ENCODE measurements at places on chromosomes 7 and 10.

GRCh38 chr7:64876792-64877713 lies 26.0 kb upstream of the ZNF273 start:
- peak; percentile 36 for DNase-seq

GRCh38 chr7:130242198-130243014 lies 24.3 kb upstream of the CPA2 start:
- peak; percentile 85 for DNase-seq

DNA sequence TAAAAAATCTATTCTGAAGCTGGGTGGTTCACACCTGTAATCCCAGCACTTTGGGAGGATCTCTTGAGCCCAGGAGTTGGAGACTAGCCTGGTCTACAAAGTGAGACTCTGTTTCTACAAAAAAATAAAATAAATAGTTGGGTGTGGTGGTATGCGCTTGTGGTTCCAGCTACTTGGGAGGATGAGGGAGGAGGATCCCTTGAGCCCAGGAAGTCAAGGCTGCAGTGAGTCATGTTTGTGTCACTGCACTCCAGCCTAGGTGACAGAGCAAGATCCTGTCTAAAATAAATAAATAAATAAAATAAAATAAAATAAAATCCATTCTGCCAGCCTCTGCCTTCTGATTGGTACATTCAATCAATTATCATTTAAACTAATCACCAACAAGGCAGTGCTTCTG lies 17.5 kb downstream of the ZNF33A start:
- DNase-seq = peak; percentile 38

DNA sequence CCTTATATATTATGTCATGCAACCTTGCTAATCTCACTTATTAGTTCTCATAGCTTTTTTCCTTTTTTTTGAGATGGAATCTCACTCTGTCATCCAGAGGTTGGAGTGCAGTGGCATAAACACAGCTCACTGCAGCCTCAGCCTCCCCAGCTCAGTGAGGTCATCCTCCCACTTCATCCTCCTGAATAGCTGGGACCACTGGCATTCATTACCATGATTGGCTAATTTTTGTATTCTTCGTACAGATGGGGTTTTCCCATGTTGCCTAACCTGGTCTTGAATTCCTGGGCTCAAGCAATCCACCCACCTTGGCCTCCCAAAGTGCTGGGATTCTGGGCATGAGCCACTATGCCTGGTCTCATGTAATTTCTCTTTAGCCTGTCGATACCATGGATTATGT lies 89.1 kb upstream of the TRIM24 start:
- DNase-seq = peak; percentile 4

DNA sequence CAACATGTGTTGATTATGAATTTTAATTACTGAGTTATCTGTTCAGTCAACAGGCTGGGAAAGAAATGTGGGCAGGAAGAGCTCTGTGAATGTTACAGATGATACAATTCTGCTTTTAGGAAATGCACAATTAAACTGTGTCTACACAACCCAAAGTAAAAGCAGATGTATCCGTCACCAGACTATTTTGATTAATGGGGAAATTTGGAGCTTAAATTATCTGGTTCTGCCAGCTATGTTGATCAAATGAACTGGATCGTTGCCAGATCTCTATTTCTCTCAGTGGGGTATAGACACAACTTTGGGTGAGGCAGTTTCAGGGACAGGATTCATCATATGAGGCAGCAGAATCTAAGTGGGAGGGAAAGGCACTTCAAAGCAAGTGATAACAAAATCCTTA lies 136.5 kb downstream of the NEUROD6 start:
- no peak for DNase-seq

- DNase-seq = peak; percentile 61
Observed at GRCh38 chr10:20962165-20962564, 65.1 kb upstream of the NEBL start.

DNA sequence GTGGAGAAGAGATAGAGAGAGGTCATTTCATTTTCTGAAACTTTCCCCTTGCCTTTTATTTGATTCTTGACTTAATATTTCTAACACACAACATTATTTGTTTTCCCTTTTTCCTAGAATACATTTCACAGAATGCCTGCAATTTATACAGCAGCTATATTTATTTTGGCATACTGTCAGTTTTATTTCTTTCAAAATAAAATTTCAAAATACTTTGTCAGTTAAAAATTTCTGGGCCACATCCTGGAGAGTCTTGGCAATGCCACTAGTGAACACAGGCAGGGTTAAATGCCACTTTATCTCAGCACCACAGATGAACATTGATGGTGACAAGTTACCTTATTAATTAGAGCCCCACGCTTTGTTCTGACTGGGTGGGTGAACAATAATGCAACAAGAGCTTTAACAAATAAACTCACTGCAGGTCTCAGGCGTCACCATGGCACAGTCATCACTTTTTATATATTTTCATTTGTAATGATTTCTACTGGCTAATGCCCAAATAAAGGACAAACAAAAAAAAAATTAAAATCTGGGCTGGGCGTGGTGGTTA lies 494.0 kb downstream of the KIF20B start:
- no peak for DNase-seq

DNA sequence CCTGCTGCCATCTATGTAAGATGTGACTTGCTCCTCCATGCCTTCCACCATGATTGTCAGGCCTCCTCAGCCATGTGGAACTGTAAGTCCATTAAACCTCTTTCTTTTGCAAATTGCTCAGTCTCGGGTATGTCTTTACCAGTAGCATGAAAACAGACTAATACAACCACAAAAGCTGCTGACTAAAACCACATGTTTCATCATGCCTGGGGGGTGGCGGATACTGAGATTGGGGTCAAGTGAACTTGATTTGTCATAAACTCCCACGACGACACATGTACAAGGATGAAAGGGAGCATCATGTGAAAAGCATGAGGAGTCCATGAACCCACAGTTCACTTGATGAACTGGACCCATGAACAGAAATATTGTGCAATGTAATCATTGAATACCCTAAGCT lies 134.9 kb upstream of the ANK3 start:
- DNase-seq = peak; percentile 80

- peak; percentile 15 for DNase-seq
Observed at GRCh38 chr7:51328351-51328801, 11.8 kb upstream of the COBL start.

DNA sequence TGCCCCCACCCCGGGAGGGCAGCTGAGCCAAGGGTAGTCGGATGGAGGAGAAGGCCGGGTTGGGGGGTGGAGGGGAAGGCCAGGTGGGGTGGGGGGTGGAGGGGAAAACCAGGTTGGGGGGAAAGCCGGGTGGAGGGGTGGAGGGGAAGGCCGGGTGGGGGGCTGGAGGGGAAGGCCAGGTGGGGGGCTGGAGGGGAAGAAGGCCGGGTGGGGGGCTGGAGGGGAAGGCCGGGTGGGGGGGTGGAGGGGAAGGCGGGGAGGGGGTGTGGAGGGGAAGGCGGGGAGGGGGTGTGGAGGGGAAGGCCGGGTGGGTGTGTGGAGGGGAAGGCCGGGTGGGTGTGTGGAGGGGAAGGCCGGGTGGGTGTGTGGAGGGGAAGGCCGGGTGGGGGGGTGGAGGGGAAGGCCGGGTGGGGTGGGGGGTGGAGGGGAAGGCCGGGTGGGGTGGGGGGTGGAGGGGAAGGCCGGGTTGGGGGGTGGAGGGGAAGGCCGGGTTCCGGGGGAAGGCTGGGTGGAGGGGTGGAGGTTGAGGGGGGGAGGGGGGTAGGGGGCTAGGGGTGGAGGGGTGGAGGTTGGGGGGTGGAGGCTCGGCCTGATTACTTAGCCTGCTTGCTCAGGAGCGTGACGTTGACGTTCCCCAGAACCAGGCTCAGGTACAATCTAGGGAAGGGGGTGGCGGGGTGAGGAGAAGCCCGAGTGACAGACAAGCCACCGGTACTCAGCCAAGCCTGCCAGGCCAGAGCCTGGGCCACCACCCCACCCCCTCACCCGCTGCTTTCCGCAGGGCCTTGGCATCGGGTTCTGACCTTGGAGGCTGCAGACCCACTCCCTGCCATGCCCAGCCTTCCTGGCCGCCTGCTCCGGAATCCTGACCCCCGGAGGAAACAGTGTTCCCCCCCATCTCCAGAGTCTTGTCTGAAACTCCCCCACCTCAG lies 5.6 kb downstream of the TMEM120A start:
- no peak for DNase-seq

GRCh38 chr7:4479367-4480039 lies 202.6 kb upstream of the FOXK1 start:
- DNase-seq = peak; percentile 40

DNA sequence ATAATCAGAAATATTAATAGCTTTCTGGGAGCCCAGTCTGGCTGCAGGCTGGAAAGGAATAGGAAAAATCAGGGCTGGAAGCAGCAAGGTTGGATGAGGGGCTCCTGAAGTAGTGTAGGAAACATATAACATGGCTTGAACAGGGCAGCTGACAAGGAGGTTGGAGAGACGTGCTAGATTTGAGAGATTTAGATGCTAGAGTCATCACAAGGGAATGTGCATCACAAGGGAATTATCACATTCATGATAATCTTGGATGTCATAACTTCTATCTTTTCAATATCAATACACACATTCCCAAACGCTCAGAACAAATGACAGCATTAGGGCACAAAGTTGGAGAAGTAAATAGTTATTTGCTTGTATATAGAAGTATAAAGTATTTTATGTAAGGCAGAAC lies 120.9 kb upstream of the EGFR start:
- DNase-seq = no peak

- no peak for DNase-seq
Observed at GRCh38 chr10:3195726-3196125, 23.1 kb upstream of the PITRM1 start.

GRCh38 chr10:101089520-101090299 lies 27.9 kb downstream of the KAZALD1 start:
- DNase-seq = peak; percentile 16

GRCh38 chr10:118840071-118840775 lies 85.5 kb upstream of the CACUL1 start:
- peak; percentile 99 for DNase-seq

- peak; percentile 36 for DNase-seq
Observed at GRCh38 chr10:114336823-114337509, 67.3 kb downstream of the AFAP1L2 start.

DNA sequence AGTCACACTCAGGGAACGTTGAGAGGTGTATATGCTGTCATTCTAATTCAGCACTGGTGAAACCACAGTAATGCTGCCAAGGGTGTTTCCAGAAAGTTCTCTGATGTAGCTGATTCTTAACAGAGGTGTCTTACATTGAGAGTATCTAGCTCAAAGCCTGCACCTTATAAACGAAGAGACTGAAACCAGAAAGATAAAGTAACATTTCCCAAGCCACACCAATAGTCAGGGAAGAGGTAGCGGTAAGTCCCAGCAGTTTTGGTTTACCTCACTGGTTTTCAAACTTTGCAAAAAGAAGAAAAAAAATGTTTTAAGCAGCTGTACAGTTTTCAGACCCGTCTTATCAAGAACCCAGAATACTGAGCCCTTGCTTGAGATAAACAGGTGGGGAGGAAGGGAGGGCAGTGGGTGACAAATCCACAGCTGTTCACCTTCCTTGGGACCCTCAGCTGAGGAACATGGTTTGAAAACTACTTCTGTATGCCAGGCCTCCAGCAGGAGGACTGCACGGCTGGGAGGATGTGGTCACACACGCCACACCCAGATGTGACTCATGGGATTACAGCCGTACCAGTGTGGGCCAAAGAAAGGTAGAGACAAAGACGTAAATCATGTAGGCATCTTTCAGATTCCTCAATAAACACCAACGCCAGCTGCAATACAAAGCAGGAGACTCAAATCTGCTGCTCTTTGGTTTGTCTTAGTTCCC lies 63.9 kb upstream of the GSDME start:
- peak; percentile 98 for DNase-seq

GRCh38 chr10:63375859-63376258 lies 89.9 kb downstream of the JMJD1C start:
- DNase-seq = no peak
